Calu3 (cell line): ENCODE measurements at places on chromosomes 7 and 10. TPM values are rescaled to one million over a fixed set of nuclear protein-coding genes. Genes with fewer than 3 reads are reported as not detected.

GRCh38 chr7:18572154-18572553 lies 76.6 kb downstream of the HDAC9 start:
- no peak overlapping the region for H3K27ac ChIP-seq
- peaks cover 33% of the 10 kb centered on the region for H3K36me3 ChIP-seq
- no peak for DNase-seq
- peaks cover 27% of the 10 kb centered on the region for H3K4me1 ChIP-seq
- no peaks in the 10 kb centered on the region for H3K27me3 ChIP-seq

Gene GBX1
- total RNA-seq: not detected in 2 replicates

DNA sequence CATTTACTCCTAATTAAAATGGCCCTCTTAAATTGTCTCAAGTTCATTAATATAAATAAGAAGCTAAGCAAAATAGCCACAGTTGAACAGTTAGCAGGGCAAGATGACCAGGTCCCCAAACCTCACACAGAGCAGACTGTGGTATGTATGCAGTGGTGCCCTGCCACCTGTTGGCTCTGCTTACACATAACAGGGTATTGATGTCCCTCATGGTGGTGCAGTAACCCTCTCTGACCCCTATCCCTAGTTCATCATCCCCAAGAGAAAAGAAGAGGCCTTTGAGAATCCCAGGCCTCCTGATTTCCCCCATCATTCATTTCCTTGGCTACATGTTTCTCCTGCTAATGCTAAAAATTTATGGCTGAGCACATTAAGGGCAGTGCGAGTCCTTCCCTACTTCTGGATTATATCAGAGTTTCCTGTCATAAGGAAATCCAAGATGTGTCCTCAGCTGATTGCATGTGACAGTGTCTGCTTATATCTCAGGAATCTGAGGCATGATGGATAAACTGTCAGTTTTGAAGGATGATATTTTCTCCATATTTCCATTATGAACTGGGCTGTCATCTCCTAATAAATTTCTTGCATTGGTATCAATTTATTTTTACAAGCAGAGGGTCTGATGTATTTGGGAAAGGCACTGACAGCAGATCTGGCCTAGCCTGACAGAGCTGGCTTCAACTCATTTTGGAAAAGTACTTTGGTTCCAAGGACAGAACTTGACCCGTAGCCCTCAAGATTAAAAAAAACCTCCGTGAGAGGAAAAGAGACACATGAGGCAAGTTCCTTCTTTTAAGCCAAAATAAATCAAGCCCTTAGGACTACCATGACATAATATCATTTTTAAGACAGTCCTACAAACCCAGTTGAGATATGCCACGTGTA lies 880.6 kb downstream of the LRMDA start:
- H3K36me3 ChIP-seq: no peaks in the 10 kb centered on the region
- no peak for DNase-seq
- H3K27ac ChIP-seq: no peak overlapping the region
- no peaks in the 10 kb centered on the region for H3K4me1 ChIP-seq
- H3K4me3 ChIP-seq: no peak overlapping the region

GRCh38 chr7:104431930-104432329 lies 103.5 kb downstream of the LHFPL3 start:
- no peak overlapping the region for H3K4me3 ChIP-seq
- no peaks in the 10 kb centered on the region for H3K36me3 ChIP-seq
- no peak overlapping the region for H3K27ac ChIP-seq
- peaks cover 17% of the 10 kb centered on the region for H3K27me3 ChIP-seq
- H3K4me1 ChIP-seq: no peaks in the 10 kb centered on the region

DNA sequence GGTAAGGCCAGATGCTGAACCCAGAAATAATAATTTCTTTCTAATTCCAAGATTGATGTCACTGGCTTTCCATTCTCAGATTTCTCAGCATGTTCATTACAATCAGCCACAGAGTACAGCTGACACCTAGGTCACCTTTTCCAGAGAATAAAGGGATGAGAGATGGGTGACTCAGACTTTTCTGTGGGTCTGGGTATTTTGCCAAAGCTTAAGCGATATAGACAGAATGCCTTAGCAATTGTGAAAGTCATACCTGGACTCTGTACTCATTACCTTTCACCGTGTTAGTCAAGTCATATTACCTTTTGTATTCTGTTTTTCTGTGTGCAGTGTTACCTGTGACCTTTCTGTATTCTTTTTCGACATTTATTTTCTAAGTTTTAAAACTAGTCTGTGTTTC lies 10.6 kb upstream of the PRTFDC1 start:
- DNase-seq: peak; percentile 39
- H3K36me3 ChIP-seq: no peaks in the 10 kb centered on the region
- H3K4me3 ChIP-seq: no peak overlapping the region
- peak overlapping the region; percentile 35 for H3K27ac ChIP-seq
- no peaks in the 10 kb centered on the region for H3K27me3 ChIP-seq
